GM12878 (cell line): ENCODE measurements at places on chromosomes 5 and 9.

DNA sequence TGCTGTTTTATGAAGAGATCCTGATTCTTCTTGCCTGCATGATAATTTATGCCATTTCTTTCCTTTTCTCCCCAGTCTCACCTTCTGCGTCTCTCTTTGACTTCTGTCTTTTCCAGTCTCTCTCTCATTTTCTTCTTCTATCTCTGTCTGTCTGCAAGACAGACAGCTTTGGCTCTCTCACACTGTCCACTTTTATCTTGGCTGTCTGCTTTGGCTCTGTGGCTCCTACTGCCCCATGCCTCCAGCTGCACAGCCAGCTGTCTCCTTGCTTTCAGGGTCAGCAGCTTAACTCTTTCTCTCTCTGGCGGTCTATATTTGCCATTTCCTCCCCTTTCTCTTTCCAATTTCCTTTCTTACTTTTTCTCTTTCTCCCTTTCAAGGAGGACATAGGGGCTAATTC lies 971.1 kb upstream of the COX7C start:
- H3K27me3 ChIP-seq, result no peaks in the 10 kb centered on the region
- no peak overlapping the region for H3K4me3 ChIP-seq
- DNase-seq, result no peak

DNA sequence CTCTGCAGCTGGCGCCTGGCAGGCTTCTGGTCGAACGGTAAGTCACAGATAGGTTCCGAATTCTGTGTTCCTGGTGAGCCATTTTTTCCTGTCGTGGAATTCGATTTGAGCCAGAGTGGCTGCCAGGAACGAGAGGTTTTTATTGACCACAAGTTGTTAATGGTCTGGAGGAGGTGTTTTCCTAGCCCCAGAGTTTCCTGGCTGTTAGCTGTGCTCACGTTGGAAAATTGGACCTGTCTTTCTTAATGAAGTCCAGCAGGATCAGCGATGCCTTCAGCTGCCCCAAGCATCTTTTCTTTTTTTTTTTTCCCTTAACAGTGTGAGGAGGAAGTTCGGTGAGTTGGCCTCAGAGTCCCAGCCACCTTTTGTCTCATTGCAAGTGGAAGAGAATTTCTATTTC lies 62.9 kb downstream of the COL5A1 start:
- H3K27me3 ChIP-seq, result no peaks in the 10 kb centered on the region
- H3K36me3 ChIP-seq, result no peaks in the 10 kb centered on the region
- no peak overlapping the region for H3K4me3 ChIP-seq
- no peak for DNase-seq
- no peaks in the 10 kb centered on the region for H3K4me1 ChIP-seq

- no peak for DNase-seq
- H3K27ac ChIP-seq, result no peak overlapping the region
- H3K4me1 ChIP-seq, result no peaks in the 10 kb centered on the region
- no peaks in the 10 kb centered on the region for H3K36me3 ChIP-seq
These were observed 201.2 kb upstream of the CDKN2B start for GRCh38 chr9:22210262-22210661.

DNA sequence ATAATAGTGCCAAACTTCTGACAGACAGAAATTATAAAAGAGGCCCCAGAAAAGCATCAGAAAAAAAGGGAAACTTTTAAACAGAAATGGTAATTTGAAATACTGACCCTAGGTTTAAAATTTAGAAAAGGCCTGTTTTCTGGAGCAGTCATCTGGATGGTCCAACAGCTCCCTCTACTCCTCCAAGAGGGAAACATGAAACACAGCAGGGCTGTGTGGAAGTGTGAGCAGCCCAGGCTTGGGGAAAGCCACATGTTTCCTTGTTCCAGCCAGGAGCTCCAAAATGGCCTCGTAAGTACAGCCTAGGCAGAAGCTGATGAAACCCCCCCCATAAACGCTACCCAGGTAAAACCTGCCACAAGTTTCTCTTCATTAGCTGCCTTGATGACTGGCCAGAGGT lies 499.3 kb upstream of the ADAMTS16 start:
- no peaks in the 10 kb centered on the region for H3K4me1 ChIP-seq
- H3K36me3 ChIP-seq, result no peaks in the 10 kb centered on the region
- no peak overlapping the region for H3K4me3 ChIP-seq
- no peak overlapping the region for H3K27ac ChIP-seq
- H3K27me3 ChIP-seq, result no peaks in the 10 kb centered on the region

GRCh38 chr5:128195316-128195715 lies 111.8 kb downstream of the SLC12A2 start:
- H3K4me3 ChIP-seq, result no peak overlapping the region
- H3K4me1 ChIP-seq, result peaks cover 4% of the 10 kb centered on the region; the same call in 1 of the 2 replicates
- no peak for DNase-seq
- H3K27me3 ChIP-seq, result no peaks in the 10 kb centered on the region

DNA sequence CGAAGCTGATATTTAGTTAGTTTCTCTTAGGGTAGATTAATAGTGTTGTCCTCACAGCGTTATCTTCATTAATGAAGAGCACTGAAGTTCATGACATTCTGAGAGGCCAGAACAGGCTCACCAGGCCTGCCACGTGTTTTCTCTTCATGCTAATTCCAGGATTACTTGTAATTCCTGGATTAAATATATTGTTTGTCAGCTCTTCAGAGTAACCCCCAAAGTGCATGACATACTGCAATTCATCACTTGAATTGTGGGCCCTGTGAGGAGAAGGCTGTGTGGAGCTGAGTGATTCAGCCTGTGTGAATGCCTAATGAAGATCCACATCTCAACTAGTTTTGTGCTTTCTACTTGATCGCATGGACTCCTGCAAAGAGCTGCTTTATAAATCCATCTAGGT lies 401.0 kb upstream of the ADAMTSL1 start:
- no peak overlapping the region for H3K4me3 ChIP-seq
- no peaks in the 10 kb centered on the region for H3K4me1 ChIP-seq
- DNase-seq, result no peak

DNA sequence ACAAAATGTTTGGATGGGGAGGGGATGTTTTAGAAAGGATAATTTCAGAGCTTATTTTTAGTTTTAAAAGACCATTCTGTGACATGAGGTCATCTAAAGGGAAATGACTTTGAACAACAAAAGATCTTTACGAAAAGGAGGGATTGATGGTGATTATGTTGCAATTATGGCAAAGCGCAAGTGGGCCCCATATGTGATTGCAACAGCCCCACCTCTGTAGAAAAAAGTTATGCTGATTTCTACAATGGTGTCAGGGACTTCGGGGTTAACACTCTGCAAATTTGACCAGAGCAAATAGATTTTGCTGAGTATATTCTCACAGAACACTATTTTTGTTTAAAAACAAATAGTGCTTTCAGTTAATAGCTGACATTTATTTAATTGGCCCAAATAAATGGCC lies 312.8 kb downstream of the NSG2 start:
- H3K36me3 ChIP-seq, result no peaks in the 10 kb centered on the region
- H3K27me3 ChIP-seq, result no peaks in the 10 kb centered on the region
- no peak overlapping the region for H3K27ac ChIP-seq

GRCh38 chr9:12813960-12814876 lies 39.4 kb downstream of the LURAP1L start:
- no peaks in the 10 kb centered on the region for H3K4me1 ChIP-seq
- DNase-seq, result no peak
- no peak overlapping the region for H3K4me3 ChIP-seq

DNA sequence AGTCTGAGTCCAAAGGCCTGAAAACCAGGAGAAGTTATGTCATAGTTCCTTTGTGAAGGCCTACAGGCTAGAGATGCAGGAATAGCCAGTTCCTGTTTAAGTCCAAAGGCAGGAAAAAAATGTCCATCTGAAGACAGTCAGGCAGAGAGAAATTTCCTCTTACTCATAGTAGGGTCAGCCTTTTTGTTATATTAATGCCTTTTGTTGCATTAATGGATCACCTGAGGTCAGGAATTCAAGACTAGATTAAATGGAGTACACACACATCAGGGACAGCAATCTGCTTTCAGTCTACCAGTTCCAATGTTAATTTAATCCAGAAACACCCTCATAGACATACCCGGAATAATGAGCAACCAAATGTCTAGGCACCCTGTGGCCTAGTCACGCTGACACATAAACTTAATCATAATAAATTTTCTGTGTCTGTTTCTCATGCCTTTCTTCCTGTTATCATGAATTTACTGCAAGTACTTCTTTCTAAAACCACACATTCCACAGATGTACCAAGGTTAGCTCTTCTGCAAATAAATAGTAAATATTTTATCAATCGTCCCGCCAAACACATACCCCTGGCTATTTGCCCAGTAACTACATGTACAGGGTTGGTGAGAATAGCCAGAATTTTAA lies 703.9 kb downstream of the EFNA5 start:
- H3K27me3 ChIP-seq, result no peaks in the 10 kb centered on the region
- no peak overlapping the region for H3K4me3 ChIP-seq
- no peaks in the 10 kb centered on the region for H3K4me1 ChIP-seq
- no peaks in the 10 kb centered on the region for H3K36me3 ChIP-seq
- no peak for DNase-seq
- H3K27ac ChIP-seq, result no peak overlapping the region

DNA sequence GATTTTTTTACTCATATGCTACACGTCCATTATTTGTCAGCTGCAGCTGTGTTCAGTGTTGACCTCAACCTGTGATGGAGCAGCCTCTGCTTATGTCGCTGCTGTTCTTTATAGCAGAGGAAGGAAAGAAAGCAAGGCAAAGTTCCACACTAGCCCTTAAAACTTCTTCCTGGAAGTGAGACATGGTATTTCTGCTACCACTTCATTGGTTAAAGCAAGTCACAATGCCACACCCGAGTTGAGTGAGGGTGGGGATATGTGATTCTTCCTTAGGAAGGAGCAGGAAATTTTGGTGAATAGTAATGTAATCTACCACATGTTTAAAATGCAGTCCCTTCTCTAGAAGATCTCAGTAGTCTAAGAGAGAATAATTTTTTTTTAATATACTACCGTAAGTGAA lies 224.8 kb upstream of the DMRT1 start:
- H3K4me3 ChIP-seq, result no peak overlapping the region
- H3K27ac ChIP-seq, result no peak overlapping the region
- no peaks in the 10 kb centered on the region for H3K27me3 ChIP-seq
- no peaks in the 10 kb centered on the region for H3K36me3 ChIP-seq

- no peaks in the 10 kb centered on the region for H3K27me3 ChIP-seq
- peaks cover 7% of the 10 kb centered on the region for H3K36me3 ChIP-seq
- no peak overlapping the region for H3K27ac ChIP-seq
- H3K4me3 ChIP-seq, result no peak overlapping the region
- no peak for DNase-seq
These were observed 36.7 kb downstream of the MTREX start for GRCh38 chr5:55344392-55344992.

DNA sequence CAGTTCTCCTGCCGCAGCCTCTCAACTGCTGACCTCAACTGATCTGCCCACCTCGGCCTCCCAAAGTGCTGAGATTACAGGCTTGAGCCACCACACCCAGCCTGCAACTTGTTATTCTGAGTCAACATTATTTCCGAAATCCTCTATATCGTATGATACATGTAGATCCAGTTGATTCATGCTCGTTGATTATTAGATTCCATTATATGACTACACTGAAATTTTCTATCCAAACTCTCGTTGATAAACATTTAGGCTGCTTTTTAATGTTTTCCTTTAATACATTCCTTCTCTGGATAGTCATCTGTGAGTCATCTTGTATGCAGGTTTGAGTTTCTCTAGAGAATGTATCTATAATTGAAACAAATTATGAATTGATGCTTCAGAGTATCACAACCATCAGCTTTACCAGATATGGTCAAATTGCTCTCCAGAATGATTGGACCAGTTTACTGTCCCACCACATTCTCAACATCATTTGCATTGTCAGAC lies 4.1 kb downstream of the CDK7 start:
- no peak for DNase-seq
- no peak overlapping the region for H3K4me3 ChIP-seq
- no peak overlapping the region for H3K27ac ChIP-seq
- no peaks in the 10 kb centered on the region for H3K27me3 ChIP-seq

- no peak overlapping the region for H3K27ac ChIP-seq
- H3K27me3 ChIP-seq, result no peaks in the 10 kb centered on the region
- no peak overlapping the region for H3K4me3 ChIP-seq
- no peak for DNase-seq
- H3K36me3 ChIP-seq, result no peaks in the 10 kb centered on the region
- H3K4me1 ChIP-seq, result no peaks in the 10 kb centered on the region
These were observed 15.6 kb downstream of the PRDM6 start for GRCh38 chr5:123104607-123105006.

GRCh38 chr9:124355941-124356744 lies 59.1 kb downstream of the PSMB7 start:
- no peak for DNase-seq
- H3K27me3 ChIP-seq, result no peaks in the 10 kb centered on the region
- H3K27ac ChIP-seq, result no peak overlapping the region
- H3K4me3 ChIP-seq, result no peak overlapping the region
- H3K4me1 ChIP-seq, result no peaks in the 10 kb centered on the region

DNA sequence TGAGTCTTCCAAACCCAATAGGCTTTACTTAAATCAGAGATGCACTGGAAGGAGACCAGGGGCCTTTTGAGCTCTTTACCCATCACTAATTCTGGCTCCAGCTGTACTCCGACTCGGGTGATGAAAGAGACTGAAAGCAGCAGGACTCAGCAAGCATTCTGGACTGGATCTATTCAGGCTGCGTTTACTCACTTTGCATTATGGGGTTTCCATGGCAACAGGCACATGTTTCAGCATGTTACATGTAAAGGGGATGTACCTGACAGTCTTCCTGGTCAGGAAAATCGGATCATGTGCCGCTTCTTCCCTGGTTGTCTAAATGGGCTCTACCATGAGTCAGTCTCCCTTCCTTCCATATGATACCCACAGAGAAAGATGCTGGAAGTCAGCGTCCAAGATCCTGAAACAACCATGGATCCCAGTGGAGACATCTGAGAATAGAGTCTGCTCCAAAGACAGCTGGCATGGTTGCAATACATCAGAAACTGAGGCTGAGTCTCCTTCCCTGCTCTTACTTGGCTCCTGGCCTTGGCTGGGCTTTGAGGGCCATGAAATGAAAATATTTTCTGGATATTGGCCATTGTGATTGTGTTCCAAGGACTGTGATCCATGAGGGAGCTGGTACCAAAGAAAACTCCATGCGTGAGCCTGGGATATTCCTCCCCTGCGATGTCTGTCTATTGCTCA lies 102.5 kb upstream of the TNC start:
- DNase-seq, result no peak
- no peaks in the 10 kb centered on the region for H3K36me3 ChIP-seq
- no peaks in the 10 kb centered on the region for H3K27me3 ChIP-seq
- H3K27ac ChIP-seq, result no peak overlapping the region
- no peaks in the 10 kb centered on the region for H3K4me1 ChIP-seq

DNA sequence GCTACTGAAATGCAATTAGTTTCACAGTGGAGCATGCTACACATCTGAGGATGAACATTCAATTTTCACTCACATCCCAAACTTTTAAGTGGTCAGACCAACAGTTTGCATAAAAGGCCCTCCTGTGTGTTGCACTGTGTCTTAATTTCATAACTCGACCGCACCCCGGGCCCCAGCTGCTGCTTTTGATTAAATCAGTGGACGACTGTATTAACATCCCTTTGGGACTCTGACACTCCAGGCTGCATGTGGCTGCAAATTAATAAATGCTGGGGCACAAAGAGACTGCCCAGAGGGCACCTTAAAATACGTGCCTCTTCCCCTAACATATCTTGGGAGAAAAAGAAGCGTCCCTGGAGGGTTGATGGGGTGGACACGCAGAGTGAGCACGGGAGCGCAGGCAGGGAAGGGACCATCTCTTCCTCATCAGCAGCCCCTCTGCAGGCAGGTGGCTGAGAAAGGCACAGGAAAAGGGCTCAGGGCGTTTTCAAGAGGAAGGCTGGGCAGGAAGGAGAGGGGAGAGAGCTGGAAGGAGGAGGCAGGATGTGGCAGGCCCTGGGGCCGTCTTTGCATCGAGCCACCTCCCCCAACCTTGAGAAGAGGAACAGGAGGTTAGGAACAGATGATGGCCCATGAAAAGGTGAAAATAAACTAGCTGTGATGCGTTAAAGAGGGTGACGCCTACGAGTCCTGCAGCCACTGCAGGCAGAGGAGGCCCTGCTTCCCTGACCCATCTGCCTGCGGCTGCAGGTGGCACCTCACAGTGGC lies 18.6 kb downstream of the MED10 start:
- DNase-seq, result no peak
- H3K27me3 ChIP-seq, result no peaks in the 10 kb centered on the region
- H3K27ac ChIP-seq, result no peak overlapping the region
- no peaks in the 10 kb centered on the region; the same call in 1 of the 2 replicates for H3K36me3 ChIP-seq
- peaks cover 4% of the 10 kb centered on the region; the same call in 1 of the 2 replicates for H3K4me1 ChIP-seq
